ENCODE measurements at places on chromosomes 16 and 17. TPM values are rescaled to one million over a fixed set of nuclear protein-coding genes. Genes with fewer than 3 reads are reported as not detected.

The CHTF18 gene
- 138 TPM for total RNA-seq

The HLF gene
- not detected for total RNA-seq

- peak; percentile 63 for DNase-seq
- peaks cover 5% of the 10 kb centered on the region for H3K4me1 ChIP-seq
- H3K27me3 ChIP-seq, result no peaks in the 10 kb centered on the region
Observed at GRCh38 chr16:74999219-74999608, 390 bp downstream of the ZNRF1 start.

DNA sequence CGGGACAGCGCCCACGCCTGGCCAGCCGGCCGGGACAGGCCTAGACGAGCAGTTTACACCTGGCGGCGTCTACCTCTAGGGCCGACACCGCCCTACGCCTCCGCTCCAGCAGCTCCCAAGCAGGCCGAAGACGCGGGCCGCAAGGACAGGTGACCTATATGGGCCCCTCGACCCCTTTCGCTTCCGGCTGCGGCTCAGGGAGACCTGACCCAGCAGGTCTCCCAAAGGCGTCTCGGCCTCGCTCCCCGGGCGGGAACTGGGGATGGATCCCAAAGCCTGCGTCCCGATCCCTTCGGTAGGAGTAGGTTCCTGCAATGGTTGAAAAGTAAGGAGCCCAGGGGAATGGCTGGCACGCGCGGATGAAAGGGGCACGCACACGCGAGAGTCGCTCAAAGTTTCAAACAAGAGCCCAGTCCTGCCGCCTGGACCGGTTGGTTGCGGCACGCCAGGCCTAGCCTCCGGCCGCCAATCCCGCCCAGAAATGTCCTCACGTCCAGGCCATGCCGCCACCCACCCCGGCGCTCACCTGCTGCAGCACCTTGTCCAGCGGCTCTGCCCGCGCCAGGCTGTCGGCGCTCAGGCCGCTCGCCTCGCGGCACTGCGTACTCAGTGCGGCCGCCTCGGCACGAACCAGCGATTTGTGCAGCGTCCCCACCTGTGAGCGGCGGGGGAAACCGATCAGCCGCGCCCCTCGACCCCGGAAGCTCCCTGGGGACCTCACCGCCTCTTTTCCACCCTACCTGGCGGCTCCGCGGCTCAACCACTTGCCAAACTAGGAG, 630 bp downstream of the ESRP2 start:
- peak; percentile 86 for DNase-seq
- no peak overlapping the region for H3K27ac ChIP-seq
- peak overlapping the region; percentile 90 for H3K4me3 ChIP-seq
- peaks cover 32% of the 10 kb centered on the region for H3K36me3 ChIP-seq
- peaks cover 5% of the 10 kb centered on the region for H3K4me1 ChIP-seq

DNA sequence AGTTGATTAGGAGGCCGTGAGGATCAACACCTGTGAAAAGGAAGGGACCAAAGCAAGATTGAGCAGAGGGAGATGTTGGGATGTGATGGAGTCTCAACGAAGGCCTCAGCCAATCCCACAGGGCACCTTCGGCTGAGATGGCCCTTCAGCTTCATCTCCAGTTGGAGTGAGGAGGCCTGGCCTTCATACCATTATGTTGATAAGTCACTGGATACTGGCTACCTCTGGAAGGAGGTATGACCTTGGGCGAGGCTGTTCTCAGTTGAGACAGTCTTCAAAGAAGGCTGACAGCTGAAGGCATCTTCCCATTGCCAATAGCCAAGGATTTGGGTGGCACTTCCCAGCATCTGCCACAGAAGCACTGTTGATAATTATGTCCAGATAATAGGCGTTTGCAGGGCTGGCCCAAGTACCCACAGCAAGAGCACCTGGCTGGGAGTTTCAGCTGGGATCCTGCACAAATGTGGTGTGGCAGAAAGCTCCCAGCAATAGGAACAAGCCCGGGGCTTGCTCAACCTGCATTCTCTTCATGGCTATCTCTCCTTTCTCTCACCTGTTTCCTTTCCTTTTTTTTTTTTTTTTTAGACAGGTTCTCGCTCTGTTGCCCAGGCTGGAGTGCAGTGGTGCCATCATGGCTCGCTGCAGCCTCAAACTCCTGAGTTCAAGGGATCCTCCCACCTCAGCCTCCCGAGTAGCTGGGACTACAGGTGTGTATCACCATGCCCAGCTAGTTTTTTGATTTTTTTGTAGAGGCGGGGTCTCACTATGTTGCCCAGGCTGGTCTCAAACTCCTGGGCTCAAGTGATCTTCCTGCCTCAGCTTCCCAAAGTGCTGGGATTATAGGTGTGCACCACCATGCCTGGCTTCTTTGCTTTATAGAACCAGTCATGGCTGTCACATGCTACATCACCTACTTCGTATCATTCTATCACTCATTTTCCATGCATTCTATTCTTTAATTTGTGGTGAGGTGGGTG, 18.2 kb upstream of the MAP3K14 start:
- no peak for DNase-seq
- no peaks in the 10 kb centered on the region for H3K36me3 ChIP-seq
- H3K27me3 ChIP-seq, result no peaks in the 10 kb centered on the region

The SMIM22 gene
- total RNA-seq, result not detected

- peaks cover 32% of the 10 kb centered on the region for H3K4me1 ChIP-seq
- H3K36me3 ChIP-seq, result no peaks in the 10 kb centered on the region
- no peaks in the 10 kb centered on the region for H3K27me3 ChIP-seq
- no peak for DNase-seq
Observed at GRCh38 chr16:72126429-72126765, 32.8 kb downstream of the DHX38 start.

DNA sequence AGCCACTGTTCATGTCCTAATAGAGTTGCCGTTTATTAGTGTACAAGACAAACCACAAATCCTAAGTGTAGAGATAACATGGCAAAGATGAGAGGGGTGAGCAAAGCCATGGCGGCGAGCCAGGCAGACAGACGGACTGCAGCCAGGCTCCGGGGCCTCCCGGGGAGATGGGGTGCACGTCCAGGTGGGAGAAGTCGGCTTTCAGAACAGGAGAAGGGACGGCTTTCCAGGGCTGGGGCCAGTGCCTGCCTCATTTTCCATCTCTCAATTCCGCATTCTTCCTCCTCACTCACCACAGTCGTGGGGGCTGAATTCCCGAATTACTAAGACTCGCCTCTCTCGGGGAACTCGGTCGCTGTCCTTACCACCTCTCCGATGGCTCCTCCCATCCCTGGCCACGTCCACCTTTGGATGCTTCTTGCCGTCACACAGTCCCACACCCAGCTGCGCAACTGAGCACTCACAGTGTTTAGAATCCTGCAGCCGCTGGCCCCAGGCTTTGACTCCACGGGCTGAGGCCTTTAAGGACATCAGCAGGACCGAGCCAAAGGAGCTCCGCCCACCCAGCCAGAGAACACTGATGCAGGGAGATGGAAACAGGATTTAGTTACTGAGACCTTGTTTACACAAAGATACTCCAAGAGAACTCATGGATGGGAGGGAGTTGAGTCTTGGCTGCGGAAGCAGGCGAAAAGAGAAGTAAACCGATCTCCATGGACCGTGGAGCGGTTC, 59.7 kb downstream of the RNF112 start:
- no peak overlapping the region for H3K4me3 ChIP-seq
- no peaks in the 10 kb centered on the region for H3K27me3 ChIP-seq
- H3K27ac ChIP-seq, result no peak overlapping the region
- peak; percentile 79 for DNase-seq

DNA sequence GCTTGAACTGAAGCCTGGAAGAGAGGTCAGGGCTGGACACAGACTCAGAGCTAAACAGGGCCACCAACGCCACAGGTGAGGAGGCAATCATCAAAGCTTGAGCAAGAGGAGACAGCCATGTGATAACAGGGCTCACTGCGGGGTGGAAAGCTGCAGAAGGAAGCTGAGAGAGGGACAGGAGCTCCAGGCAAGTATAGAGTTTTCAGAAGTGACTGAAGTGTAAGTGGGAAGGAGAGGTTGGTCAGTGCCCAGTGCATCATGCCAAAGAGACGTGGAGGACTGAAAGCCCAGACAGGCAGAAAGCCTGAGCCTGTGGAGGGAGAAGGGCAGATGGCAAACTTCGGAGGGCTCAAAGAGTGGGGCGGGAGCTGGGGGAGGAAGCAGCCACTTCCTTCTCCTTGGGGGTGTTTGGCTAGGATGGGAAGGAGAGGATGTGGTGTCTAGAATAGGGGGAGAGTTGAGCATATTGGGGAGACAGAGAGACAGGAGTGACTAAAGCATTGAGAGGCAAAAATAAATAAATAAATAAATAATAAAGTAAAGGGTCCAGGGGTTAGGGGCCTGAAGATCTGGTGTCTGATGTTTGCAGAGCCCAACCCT, 2.6 kb downstream of the KIFC3 start:
- no peak overlapping the region for H3K27ac ChIP-seq
- H3K27me3 ChIP-seq, result no peaks in the 10 kb centered on the region
- peaks cover 37% of the 10 kb centered on the region for H3K4me1 ChIP-seq
- peaks cover 22% of the 10 kb centered on the region for H3K36me3 ChIP-seq
- DNase-seq, result peak; percentile 81
- peak overlapping the region; percentile 90 for H3K4me3 ChIP-seq

The GRN gene
- total RNA-seq, result 199 TPM

DNA sequence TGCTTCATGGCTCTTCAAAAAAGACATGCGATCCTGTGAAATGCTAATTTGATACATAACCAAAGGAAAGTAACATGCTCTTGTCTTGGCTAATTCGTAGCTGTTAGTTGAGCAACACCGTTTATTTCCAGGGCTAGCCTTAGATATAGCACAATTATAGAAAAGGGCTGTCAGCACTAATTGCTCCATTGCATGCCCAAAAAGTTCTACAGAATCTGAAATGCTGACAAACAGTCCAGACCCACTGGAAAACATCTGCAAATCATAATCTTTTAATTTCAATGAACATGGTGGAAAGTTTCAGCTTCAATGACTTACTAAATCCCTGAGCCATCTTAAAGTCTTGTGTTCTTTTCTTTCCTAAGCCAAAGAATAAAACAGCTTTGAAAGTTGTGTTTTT, 42.9 kb upstream of the NUDT7 start:
- H3K4me1 ChIP-seq, result no peaks in the 10 kb centered on the region
- H3K4me3 ChIP-seq, result no peak overlapping the region
- DNase-seq, result no peak
- no peaks in the 10 kb centered on the region for H3K36me3 ChIP-seq

GRCh38 chr17:80212962-80213642, 7.0 kb downstream of the SGSH start:
- H3K27ac ChIP-seq, result no peak overlapping the region
- H3K4me3 ChIP-seq, result no peak overlapping the region
- H3K27me3 ChIP-seq, result no peaks in the 10 kb centered on the region
- no peak for DNase-seq
- H3K36me3 ChIP-seq, result peaks cover 41% of the 10 kb centered on the region
- H3K4me1 ChIP-seq, result no peaks in the 10 kb centered on the region

- no peaks in the 10 kb centered on the region for H3K27me3 ChIP-seq
- H3K36me3 ChIP-seq, result no peaks in the 10 kb centered on the region
- peak; percentile 83 for DNase-seq
- H3K4me3 ChIP-seq, result peak overlapping the region; percentile 87
- no peaks in the 10 kb centered on the region for H3K4me1 ChIP-seq
- H3K27ac ChIP-seq, result peak overlapping the region; percentile 66
Observed at GRCh38 chr16:648071-648780, 939 bp upstream of the WDR90 start.

GRCh38 chr17:62824290-62825131, 16.4 kb upstream of the MARCHF10 start:
- no peaks in the 10 kb centered on the region for H3K4me1 ChIP-seq
- no peaks in the 10 kb centered on the region for H3K27me3 ChIP-seq
- peak overlapping the region; percentile 52 for H3K27ac ChIP-seq
- no peaks in the 10 kb centered on the region for H3K36me3 ChIP-seq
- H3K4me3 ChIP-seq, result no peak overlapping the region
